ENCODE measurements at places on chromosomes 7 and 10.

DNA sequence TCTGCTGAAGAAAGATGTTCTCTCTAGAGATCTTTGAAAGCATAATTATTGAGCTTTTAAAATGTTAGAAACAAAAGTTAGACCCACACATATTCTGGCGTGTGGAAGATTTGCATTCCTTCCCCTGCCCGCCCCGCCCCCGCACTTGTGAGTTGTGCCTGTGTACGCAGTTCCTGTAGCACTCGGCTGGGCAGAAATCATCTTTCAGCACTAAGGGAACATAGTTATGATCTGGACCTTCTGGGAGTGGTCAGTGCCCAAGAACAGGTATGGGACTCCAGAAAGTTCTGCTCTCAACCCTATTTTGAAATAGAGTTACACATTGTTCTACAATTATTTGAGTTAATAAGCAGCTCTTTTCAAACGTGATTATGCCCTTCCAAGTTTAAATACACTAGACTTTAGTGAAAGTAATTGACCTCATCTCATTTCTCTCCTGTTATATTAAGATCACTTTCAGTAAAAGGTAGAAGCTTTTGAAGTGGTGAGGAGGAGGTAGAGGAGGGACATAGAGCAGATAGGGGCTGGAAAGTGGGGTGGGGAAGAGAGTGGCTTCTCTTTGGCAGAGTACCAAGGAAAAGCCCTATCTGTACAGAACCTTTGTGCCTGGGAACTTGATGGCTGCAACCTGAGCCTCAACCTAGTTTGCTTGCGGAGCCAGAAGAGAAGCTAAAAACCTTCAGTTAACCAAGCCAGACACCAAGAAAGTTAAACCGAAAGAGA, 5.7 kb downstream of the BLVRA start:
- no peak for DNase-seq

DNA sequence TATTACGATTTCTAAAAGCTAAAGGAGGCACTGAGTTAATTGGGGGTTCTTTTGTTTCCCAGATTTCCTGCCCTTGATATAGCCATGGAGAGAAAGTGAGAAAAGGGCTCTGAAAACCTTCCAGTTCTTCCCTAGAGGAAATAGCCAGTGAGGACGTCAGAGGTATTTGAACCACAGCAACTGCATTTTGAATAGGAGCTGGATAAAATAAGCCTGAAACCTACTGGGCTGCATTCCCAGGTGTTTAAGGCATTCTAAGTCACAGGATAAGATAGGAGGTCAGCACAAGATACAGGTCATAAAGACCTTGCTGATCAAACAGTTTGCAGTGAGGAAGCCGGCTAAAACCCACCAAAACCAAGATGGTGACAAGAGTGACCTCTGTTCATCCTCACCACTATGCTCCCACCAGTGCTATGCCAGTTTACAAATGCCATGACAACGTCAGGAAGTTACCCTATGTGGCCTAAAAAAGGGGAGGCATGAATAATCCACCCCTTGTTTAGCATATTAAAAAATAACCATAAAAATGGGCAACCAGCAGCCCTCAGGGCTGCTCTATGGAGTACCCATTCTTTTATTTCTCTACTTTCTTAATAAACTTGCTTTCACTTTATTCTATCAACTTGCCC, 85.1 kb upstream of the FRMD4A start:
- DNase-seq, result no peak

DNA sequence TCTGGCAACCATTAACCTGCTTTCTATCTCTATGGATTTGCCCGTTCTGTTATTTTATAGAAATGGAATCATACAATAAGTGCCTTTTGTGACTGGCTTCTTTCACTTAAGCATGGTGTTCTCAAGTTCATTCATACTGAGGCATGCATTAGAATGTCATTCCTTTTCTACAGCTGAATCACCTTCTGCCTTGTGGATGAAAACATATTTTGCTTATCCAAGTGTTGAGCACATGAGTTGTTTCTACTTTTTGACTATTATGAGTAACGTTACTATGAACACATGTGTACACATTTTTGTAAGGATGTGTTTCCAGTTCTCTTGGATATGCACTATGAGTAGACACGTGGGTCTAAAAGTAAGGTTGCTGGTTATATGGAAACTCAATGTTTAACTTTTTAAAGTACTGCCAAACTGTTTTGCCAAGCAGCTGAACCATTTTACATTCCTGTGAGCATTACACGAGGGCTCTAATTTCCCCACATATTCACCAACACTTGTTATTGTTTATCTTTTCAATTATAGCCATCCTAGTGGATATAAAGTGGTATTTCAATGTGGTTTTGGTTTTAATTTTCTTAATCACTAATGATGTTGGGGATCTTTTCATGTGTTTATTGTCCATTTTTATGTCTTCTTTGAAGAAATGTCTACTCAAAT, 241.3 kb downstream of the FANK1 start:
- DNase-seq, result no peak

GRCh38 chr10:110893559-110894179, 21.9 kb downstream of the PDCD4 start:
- DNase-seq, result peak; percentile 52

Measured in HEK293T (cell line).